ENCODE measurements at places on chromosomes 1 and 21.

GRCh38 chr1:64488862-64489261 lies 18.9 kb downstream of the CACHD1 start:
- DNase-seq: no peak

DNA sequence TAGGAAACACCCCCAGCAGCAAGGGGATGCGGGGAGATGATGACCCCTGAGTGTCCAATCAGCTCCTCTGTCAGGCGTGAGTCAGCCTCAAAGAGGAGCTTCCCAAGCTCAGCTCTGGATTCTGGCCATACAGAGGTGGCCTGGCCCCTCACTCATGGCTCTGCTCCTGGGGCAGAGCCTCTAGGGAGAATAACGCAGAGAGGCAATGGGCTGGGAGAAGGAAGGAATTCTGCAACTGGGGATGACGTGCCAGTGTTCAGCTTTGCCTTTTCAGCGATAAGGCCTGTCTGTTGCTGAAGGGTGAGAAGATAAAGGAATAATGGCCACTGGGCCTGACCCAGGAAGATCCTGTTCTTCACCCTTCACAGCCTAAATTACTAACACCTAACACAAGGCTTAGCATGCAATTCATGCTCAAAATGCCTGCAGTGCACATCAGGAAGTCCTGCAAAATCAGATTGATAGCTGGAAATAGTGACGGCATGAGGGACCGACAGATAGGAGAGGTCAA lies 92.2 kb downstream of the TBX19 start:
- no peak for DNase-seq

DNA sequence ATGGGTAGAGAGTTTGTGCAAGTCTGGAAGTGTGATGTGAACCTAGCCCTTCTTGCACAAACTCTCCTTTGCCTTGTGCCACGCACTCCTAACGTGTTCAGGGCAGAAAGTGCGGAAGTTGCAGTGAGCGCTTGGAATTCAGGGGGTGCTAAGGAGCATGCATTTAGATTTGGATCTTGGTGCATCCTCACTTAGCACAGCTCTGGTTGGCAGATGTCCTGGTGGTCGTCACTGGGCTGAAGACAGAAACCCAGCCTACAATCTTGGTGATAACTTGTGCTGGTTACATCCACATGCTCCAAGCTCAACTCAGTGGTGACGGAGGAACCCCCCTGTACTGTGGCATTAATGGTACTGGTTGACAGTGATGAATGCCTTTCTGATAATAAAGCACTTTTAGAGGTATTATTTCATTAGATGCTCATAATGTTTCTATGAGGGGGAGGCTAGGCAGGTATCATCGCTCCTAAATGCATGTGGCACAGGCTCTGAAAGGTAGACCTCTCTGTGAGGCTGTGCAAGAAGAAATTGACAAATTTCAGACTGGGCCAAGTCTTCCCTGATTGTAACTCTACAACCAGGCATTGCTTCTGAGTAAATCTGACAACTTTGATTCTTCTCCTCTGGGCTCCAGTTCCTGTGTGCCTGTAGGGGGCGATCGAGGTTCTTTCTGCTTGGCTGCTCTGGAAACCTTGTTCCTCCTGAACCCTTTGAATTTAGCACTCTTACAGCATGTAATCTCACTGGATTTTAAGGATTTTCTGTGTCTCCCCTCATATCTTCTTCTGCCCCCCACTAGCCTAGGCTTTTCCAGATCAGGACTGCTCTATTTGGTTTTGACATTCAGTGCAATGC lies 40.6 kb downstream of the MAPKAPK2 start:
- DNase-seq: peak; percentile 46

GRCh38 chr1:106962591-106962990 lies 93.9 kb upstream of the PRMT6 start:
- DNase-seq: peak; percentile 21

DNA sequence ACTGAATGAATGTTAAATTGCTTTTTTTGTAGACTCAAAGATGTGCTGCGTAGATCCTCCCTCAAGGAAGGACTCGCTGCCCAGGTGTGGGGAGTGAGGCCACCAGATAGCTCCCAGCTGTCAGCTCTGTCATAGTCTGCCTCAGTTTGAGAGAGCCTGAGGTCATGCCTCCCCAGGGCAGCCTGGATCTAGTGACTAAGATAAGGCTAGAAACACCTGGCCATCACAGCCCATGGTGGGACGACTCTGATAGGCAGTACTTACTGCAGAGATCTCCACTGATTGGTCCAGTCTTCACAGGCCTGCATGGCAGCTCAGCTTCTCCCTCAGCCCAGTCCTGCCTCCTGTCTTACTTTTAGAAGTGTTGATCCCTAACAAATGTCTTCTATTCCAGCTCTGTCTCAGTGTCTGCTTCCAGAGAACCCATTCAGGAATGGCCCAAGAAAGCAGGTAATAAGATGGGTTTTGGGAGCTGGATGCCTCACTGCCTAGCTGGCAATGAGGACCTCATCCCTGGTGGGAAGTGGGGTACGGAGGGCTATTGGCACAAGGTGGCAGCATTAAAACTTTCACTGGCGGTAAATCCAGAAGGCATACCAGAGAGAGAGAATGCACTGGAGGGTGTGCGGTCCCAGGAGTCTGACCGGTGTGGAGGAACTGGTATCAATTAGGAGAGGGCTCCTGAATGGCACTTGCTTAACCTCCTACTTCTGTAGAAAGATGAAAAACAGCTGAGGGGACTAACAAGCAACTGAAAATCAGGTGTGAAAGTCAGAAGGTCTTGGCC lies 55.3 kb upstream of the GPR37L1 start:
- DNase-seq: no peak

GRCh38 chr1:38891753-38892152 lies 10.4 kb upstream of the GJA9 start:
- no peak for DNase-seq

GRCh38 chr1:156766298-156767100 lies 836 bp upstream of the PRCC start:
- DNase-seq: peak; percentile 12

DNA sequence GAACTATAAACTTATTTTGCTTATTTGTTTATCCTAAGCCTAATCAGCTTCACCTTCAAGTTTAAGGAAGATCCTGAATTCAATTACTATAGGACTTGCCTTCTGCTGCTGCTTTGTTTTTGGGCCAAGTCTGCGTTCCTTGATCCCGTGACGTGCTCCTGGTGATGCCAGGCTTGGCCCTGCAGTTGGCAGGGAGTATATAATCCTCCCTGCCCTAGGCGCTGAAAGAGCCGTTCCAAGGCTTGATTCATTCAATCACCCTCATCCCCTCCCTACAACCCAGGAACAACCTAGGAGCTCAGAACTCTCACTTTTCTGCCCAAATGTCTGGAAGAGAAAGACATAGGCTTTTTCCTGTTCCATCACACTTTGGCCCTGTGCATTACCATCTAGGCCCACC lies 12.4 kb upstream of the LRRN2 start:
- DNase-seq: no peak

GRCh38 chr1:166705376-166706289 lies 133.6 kb upstream of the POGK start:
- DNase-seq: no peak

- DNase-seq: peak; percentile 89
Observed at GRCh38 chr1:16139473-16139962, 16.4 kb downstream of the EPHA2 start.

- DNase-seq: no peak
Observed at GRCh38 chr1:220732137-220732536, 16.0 kb upstream of the MTARC2 start.

DNA sequence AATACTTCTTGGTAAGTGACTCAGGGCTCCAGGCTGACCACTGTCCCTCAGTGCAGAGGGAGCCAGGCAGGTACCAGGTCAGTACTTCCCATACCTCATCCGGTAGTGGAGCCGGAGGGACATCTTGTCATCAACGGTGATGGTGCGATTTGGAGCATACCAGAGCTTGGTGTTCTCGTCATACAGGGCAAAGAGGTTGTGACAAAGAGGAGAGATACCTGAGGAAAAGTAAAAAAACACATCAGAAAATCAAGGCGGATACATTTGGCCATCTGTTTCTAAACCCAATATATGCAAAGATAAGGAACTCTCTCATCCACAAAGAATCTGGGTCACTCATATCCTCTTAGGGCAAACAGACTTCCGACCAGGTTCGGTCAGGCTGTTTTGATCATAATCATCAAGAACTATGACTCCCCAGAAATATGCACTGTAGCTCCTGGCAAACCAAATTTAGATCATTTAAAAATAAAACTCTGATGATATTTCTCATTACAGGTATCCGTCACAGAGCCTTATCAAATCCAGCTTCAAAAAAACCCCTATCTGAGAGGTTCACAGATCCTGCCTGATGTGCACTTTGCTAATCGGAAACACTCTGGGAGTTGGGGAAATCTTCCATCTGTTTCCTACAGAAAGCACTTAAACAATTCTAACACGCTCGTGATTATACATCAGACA lies 87.3 kb downstream of the JAK1 start:
- DNase-seq: peak; percentile 11

DNA sequence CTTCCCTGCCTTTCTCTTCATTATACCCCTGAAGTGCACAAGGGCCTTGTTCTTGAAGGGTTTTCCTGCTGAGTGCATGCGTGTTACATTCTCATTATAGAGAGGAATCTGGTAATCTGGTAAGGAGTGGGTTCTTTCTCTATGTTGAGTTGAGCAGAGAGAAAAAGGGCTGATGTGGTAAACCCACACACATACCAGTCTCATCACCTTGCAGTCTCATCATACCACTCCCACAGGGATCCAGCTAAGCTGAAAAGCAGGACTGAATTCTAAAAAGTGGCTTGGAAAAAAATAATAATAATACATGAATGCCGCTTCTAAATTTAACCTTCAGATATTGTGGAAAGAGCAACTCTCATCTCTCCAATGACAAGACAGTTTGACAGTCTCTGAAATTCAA lies 10.5 kb upstream of the HTR1D start:
- no peak for DNase-seq

DNA sequence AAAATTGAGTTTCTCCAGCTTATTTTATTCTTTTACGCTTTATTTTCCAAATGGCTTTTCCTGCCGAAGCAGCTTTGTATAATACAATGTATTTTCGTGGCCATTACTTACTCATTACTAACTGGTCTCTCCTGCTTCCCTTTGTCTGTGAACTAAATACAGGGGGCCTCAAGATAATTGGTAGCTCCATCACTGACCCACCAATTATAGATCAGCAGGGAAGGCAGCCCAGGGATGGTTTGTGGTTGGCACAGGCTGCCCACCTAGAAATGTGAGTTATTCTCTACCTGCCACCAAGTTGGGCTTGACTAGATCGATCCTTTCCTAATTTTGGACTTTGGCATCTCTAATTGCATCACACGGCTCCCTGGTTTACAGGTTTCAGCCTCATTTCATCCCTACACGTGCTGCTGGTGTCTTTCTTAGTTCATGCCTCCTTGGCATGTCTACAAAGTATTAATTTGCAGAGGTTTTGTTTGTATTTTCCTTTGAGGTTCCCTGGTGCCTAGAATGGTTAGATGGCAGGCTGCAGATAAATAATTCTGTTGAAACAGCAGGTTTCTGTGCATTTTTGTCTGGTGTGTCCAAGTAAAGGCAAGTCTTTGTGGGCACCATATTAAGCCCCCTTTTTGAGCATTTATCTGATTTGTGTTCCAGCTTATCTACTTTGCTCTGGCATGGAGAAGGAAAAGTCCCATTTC lies 35.2 kb downstream of the PEX14 start:
- no peak for DNase-seq

DNA sequence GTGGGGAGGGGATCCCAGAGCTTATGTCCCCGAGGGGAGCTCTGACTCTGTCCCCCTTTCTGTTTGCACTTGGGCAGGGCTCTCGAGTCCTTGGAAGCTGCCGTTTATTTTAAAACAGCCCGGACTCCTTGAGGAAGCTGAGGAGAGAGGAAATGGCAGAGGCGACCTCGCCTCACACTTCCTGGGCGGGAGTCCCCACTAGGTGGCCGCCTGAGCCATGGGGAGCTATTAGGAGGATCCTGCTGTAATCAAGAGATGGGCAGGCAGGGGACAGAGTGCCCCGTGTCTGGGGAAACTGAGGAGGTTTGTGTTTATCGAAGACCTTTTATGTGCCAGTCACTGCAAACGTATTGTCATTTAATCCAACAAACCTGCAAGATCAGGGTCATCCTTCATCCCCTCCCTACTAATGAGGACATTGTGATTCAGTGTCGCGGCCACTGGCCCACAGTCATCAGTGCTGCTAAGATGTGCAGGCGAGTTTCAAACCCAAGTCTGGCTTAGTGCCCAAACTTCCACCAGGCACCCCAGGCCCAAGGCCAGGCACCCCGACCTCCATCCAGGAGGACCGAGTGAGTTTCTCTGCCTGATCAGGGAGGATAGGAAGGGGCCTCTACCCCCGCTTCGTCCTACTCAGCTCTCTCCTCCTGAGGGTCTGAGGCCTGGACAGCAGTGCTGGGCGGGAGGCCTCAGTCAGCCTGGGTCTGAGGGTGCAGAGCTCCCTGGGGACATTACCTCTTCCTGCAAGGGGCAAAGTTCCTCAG lies 316.9 kb upstream of the VAMP3 start:
- peak; percentile 16 for DNase-seq

DNA sequence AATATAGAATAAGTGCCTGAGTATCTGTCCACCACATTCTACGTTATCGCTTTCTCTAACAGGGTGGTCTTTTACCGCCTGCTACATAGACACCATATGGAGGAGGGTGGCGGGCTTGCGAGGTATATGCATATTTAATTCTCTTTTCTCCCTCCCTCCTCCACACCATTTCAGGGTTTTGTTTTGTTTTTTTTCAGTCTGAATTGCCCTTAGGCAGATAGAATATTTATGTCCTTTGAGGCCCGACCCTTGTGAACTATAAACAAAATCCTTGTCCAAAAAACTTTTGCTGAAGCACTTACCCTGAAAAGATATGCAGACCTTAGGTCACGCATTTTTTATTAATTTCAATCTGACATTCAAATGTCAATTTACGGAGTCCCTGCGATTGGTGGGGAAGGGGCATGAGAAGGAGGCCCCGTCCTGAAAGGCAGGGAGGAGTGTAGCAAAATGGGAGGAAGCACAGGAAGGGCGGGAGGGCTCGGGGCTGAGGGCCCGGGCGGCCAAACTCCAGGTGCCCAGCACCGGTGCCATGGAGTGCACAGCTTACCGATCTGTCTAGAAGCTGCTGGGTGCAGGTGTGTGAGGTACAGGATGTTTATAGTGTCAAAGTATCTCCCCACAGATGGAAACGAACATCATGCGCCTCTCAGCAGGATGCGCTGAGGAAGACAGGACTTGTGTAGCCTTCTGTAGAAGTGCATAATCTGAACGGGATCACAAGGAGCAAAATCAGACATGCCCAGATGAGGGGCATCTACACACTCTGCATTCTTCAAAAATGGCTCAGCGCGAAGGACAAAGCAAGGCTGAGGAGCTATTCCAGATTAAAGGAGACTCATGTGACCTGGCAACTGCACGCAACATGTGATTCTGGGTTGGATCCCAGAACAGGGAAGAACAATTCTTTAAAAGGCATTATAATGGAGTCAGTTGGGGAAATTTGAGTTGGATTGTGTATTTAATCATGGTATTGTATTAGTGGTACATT lies 68.8 kb upstream of the LYST start:
- DNase-seq: no peak

- DNase-seq: no peak
Observed at GRCh38 chr1:34639701-34640100, 115.1 kb upstream of the GJB5 start.

- no peak for DNase-seq
Observed at GRCh38 chr1:46555826-46556619, 4.6 kb upstream of the KNCN start.

Data from AG10803 (cell line).